ENCODE measurements at places on chromosomes 2 and 18.

GRCh38 chr2:12400543-12400942 is 316.2 kb upstream of the TRIB2 start:
- no peak for DNase-seq

GRCh38 chr2:191860760-191861466 is 14.0 kb upstream of the CAVIN2 start:
- no peak for DNase-seq

DNA sequence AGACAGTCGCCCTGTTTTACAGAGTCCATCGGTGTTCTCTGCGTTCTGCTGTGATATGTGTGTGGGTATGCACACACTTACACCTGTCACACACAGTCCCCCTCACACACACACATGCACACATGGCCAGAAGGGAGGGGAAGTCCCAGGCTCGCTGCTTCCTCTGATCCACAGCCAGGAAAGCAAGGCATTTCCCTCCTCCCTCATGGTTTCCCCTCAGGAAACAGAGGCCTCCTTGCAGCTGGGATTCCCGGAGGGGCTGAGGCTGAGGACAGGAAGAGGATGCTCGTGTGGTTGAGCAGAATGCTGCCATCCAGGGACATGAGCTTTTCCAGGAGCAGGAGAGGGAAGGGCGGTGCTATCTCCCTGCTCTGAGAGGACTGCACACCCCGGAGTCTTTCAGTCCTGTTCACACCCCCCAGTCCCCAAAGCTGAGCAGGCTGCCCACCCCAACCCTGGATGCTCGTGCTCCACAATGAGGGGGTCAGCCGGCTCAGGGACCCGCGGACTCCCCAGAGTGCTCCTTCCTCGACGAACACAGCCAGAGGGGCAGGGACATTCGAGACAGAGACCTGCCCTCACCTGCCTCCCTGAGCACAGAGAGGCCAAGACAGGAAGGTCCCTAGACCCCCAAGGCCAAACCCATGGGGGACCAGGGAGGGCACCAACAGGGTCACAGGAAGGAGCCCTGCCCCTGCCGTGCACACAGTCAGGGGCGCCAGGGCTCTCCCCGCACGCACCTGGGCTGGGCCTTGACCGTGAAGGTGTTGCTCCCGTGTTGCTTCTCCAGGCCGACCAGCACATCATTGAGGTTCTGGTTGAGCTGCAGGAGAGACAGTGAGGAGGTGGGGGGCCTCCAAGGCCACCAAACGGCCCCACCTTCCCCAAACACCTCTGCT is 45.3 kb downstream of the BIN1 start:
- DNase-seq, result no peak

DNA sequence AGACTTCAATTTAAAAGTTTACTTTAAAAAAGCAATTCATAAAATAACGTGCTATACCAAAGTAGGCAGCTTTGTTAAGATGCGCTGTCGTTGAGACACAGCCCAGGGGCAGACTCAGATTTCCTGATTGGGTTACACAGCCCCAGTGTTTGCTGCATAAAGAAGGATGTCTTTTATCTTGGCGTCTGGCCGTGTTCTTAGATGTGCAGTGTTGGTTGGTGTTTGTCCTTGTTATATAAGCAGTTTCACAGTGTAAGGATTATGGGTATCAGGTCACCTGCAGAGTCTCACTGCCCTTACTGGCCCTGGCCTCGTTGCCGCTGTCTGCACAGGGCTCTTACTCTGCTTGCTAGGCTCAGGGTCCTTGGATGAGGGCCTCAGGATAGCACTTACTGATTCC is 108.5 kb downstream of the WDSUB1 start:
- DNase-seq, result no peak

DNA sequence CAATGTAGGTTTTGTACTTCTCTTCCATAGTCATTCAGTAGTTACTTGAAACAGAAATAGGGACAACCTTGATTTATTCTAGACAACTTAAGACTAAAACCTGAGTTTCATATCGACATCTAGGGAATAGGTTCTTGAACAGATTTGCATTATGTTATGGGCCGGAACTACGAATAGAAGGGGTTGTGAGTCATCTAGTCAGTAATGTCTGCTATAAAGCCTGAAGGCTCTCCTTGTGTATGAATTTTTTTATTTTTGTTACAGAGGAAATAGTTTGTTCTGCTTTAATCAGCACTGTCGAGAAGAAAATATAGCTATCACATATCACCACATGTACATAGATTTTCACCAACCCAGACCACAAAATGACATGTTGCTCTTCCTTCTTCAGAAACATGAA is 17.3 kb upstream of the TRIM43 start:
- no peak for DNase-seq
